Non-pigmented ciliary epithelial cell (primary cell): ENCODE measurements at places on chromosomes 11 and 22.
A peak's percentile ranks its signal among the peaks of the same experiment; 100 is the strongest.

DNA sequence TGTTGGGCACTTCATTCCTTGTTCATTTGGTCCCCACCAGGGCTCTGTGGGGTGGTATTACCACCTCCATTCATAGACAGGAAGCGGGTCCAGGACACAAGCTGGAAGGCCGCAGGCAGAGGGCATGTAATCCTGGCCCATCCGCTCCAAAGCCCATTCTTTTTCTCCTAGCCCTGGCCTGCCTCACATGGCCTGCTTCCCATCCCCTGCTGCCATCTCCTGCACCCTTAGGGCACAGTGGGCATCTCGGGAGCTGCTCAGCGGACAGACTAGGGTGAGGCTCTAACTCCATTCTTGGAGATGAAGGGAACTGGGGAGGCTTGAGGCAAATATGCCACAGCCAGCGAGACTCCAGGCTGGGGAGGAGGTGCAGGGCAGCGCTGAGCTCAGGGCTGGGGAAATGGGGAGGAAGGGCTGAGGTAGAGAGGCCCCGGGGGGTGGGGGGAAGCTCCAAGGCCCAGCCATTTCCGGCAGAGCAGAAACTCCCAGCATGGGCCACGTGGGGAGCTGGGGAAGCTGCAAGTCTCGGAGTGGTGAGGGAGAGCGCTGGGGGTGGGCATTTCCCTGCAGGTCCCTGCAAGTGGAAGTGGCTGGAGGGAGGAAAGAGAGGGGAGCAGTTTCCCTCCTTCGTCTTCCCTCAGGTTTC, 14.3 kb upstream of the BCL9L start:
- DNase-seq: no peak

DNA sequence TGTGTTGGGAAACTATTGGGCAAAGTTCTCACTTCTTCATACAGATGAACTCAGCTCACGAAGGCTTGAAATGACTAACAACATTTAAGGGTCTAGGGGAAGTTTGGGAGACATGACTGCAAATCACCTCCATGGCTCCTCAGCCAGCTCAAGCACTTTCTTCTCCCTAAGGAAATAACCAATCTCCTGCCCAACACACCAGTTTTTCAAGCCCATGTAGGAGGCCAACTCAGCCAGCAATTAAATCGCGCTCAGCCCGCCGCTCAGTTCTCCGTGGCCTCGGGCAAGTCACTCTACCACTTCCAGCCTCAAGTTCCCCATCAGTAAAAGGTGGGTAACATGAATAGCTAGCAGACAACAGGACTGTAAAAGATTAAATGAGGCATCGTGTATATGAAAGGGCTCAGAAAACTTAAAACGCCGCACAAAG, 796 bp downstream of the POLDIP3 start:
- no peak for DNase-seq

DNA sequence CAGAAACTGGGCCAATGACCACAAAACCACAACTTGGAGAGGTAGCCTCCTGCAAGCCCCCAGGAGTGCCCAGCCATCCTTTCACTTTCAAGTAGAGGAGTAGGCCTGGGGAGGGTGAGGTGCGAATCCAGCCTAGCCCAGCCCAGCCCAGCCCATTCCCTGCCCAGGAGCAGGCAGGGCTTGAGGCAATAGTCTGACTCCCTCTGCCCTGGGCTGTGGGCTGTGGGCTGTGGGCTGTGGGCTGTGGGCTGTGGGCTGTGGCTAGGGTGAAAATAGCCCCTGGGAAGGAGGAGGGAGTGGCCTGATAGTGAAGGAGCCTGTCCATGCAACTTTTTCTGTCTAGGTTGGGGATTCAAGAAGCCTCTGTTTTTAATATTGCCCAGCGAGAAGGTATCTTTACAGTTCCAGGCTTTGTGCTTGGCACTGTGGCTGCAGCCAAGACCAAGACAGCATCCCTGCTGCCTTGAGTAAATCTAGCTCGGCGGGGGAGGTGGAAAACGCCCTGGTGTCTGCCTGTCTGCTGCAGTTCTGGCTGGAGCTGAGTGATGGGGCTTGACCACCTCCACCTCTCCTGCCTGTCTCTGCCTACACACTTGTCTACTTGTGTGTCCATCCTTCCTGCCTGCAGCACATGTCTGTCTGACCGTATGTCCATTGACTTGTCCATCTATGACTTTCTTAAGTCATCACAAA, 40.7 kb downstream of the LMO1 start:
- no peak for DNase-seq

DNA sequence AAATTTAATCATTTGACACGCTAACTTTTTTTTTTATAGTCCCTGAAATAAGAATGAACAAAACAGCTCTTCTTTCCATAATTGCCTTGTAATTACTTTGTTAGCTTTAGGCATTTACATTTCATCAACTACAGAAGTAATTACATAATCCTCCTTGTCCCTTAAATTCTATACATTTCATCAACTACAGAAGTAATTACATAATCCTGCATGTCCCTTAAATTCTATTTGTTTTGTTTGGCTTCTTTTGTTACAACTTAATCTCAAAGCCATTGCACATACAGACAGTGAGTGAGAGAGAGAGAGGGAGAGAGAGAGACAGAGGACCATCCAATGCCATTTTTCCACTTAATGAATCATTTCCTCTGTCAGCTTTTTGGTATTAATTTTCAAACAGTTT, 873.2 kb downstream of the METTL15 start:
- no peak for DNase-seq

- DNase-seq: no peak
Measured at GRCh38 chr22:36470994-36471331, 10.5 kb downstream of the TXN2 start.

- no peak for DNase-seq
Measured at GRCh38 chr11:13249992-13250391, 27.6 kb upstream of the BMAL1 start.

DNA sequence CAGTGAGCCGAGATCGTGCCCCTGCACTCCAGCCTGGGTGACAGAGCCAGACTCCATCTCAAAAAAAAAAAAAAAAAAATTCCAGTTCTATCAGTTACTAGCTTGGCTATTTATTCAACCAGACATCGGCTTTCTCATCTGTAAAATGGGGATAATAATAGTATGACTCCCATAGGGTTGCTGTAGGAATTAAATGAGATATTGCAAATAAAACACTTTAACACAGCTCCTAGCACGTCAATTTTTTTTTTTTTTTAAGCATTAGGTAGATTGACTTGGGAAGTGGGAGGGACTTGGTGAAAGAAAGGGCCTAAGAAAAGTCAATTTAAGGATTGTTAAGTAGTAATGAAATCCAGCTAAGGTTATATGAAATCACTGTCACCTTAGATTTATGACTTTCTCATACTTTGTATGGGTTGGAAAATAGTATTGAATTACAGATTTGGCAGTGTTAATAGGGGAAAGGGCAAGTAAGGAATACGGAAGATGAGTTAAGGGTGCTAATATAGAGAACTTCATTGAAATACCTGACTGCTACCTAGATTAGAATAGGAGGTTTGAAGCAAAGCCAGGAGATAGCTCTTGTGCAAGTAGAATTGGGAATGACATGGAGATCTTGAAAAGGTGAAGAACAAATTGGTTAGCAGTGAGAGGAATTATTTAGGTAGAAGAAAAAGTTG, 28.8 kb downstream of the BIRC2 start:
- DNase-seq: no peak

DNA sequence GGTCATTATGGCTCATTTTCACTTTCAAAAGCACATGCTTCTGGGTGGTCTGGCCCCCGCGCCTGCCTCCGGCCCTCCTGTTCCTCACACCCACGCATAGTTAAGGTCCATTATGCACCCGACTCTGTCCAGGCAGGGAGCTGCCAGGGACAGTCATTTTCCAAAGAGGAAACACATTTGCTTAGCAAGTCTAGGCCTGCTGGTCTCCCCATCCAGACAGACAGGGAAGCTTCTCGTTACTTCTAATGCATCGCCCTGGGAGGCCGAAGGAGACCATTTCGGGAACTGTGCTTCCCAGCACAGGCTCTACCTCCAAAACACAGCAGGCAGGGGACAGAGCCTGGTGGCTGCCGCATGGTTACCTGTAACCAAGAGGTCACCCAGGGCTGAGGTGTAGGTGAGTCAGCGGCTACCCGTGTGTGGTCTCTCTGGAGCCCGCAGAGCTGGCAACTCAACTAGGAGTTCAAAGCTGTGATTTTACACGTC, 87.1 kb upstream of the SHANK2 start:
- no peak for DNase-seq

DNA sequence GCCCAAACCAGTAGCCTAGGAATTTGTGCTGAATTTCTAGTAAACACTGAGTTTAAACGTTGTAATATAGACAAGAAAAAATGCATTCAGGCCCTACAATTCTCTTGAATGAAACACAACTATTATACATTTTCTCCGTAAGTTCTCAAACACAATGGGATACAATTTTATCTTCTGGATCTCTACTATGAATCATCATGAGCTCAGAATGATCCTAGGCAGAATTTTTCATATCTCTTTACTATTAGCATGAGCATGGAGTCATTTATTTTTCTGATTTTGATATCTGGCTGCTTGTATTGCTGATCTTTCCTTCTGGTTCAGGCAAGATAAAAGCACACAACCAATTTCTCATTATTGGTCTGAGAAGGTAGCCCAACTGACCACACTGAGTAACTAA, 1123.4 kb upstream of the RAG2 start:
- DNase-seq: no peak

- DNase-seq: no peak
Measured at GRCh38 chr11:69234740-69235710, 58.9 kb upstream of the MYEOV start.

- no peak for DNase-seq
Measured at GRCh38 chr11:104897891-104898684, at the start of gene CASP12. TSS of gene CASP12 (minus strand) at chr11:104898460.

DNA sequence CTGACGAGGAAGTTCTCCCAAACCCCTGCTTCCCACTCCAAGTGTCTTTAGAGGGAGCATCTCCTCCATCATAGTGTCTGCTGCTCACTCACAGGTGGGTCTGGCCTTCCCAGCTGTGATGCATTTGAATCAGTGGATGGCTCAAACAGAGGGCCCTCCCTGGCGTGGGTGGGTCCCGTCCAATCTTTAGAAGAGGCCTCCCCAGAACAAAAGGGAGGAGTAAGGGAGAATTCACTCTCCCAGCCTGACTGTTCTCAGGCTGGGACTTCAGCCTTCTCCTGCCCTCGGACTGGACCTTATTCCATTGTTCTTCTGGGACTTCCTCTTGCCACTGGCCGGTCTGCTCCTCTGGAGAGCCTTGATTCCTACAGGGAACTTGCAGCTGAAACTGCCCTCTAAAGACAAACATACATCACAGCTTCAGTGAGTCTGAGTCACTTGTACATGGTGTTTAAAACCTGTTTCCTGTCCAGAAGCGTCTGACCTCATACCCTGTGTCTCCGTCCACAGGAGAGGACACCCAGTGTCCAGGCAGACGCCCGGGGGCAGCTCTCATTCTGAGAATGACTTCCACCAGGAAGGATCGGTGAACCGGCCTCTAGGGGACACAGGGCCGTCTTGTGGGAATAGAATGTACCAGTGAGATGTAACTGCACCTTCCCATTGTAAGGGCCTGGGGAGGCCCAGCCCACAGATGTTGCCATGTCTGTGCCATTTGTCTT, 234.7 kb downstream of the BRD1 start:
- no peak for DNase-seq

DNA sequence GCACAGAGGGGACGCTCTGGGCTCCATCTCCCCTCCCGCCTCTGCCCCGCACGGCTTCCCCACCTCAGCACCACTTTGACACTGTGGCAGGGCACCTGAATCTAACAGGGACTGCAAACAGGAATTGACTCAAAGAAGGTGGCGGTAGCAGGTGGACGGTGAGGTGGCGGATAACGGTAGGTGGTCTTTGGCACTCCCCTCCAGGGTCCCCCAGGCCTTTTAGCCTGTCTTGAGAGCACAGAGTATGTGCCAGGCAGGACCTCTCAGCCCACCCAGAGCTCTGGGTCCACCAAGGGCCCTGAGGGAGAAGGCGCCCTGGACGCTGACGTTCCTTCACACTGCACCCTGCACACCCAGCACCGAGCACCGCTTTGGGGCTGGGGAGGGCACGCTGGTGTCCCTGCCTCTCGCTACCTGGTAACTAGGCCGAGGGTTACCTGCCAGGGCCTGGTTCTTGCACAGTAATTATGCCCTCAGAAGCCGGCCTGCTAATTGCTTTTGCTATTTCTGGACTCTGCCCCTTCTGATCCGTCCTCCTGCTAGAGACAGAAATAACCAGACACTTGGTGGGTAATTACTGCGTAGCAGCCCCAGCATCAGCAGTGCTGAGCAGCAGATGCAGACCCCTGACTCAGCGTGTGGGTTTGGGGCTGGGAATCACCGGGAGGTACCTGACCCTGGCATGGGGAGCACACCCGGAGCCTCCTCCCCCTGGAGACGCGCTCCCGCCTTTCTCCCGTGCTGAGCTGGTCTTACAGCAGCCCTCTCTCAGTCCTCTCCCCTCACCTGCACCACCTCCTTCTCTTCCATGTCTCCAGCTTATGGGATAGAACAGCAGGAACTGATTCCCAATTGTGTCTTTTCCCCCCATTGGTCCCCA, 103.3 kb upstream of the B3GAT1 start:
- no peak for DNase-seq

GRCh38 chr22:47402876-47403525, 640.6 kb downstream of the TBC1D22A start:
- DNase-seq: no peak

GRCh38 chr11:121521145-121522042, 68.6 kb upstream of the SORL1-AS1 start:
- no peak for DNase-seq

GRCh38 chr11:83609191-83609590, 323.0 kb upstream of the CCDC90B start:
- DNase-seq: no peak

GRCh38 chr11:83881428-83881827, 595.3 kb upstream of the CCDC90B start:
- DNase-seq: no peak

- peak; percentile 67 for DNase-seq
Measured at GRCh38 chr22:42444077-42444904, 12.1 kb upstream of the NFAM1 start.

- DNase-seq: peak; percentile 36
Measured at GRCh38 chr11:68890490-68891231, 13.0 kb downstream of the MRPL21 start.

- DNase-seq: no peak
Measured at GRCh38 chr11:66388780-66389386, 17.3 kb upstream of the SLC29A2 start.

- no peak for DNase-seq
Measured at GRCh38 chr22:21445437-21446127, 21.6 kb upstream of the TMEM191C start.

- DNase-seq: no peak
Measured at GRCh38 chr11:117070016-117070415, 28.2 kb downstream of the SIK3 start.

- no peak for DNase-seq
Measured at GRCh38 chr22:30502153-30502552, 3.3 kb downstream of the SEC14L4 start.

GRCh38 chr11:67584205-67584880, 731 bp downstream of the GSTP1 start:
- DNase-seq: no peak

- DNase-seq: no peak
Measured at GRCh38 chr11:101436511-101437142, 147.2 kb downstream of the TRPC6 start.
